ENCODE measurements at places on chromosomes 2 and 18.

DNA sequence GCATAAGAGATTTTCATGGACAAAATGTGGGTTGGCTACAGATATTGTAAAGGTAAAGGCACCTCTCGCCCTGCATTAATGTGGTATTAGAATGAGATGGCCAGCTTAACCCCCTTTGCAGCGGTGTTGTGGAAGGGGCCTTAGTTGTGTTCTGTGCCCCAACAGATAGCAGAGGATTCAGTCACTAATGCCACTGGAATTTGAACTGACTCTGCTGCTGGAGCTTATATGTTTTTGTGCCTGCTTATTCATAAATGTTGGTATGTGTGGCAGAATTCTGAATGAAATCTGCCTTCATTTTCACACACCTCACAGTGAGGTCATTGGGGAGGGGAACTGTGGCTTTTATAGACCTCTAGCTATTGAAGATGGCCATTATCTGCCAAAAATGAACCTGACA, 90.7 kb upstream of the ITGA6 start:
- no peak for DNase-seq

DNA sequence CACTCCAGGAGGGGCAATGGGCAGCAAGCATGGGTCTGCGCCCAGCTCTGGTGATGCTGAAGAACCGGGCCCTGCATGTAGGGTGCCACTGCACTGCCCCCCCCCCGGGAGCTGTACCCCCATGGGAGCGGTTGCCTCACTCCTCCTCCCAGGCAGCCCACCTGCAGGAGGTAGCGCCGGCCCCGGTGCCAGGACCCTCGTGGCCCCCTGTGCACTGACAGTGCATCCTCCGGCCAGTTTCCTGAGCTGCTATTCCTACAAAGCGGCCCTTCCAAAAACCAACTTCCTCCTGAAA, 109.4 kb downstream of the ZNF516 start:
- DNase-seq = no peak

DNA sequence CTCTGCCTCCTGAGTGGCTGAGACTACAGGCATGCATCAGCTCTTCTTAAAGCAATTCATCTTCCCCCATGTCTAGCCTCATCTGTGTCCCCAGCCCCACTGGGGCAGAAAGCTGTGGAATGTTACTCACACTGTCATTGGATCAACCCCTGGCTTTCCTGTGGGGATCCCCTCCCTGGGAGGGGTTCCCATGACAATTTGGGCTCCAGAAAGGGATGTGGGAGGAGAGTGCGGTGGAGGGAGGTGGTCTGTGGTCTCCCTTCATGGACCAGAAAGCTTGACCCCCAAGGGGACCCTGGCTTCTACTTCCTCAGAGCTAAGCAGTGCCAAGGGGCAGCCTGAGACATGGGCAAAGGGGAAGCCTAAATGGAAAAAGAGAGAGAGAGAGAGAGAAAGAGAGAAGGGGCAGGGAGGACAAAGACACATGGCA, 1.3 kb downstream of the NGEF start:
- DNase-seq = no peak

DNA sequence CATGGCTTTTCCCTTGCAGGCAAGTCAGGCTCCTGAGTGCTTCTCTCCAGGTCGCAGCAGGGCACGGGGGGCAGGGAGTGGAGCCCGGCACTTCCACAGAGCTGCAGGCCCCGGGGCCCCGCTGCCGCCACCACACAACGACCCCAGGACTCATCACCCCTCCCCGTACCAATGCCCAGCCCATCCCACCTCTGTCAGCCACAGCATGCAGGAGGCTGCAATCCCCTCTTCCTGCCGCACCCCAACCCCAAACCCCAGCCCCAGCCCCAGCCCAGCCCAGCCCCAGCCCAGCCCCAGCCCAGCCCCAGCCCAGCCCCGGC, 288.0 kb downstream of the NDUFA10 start:
- DNase-seq = no peak

DNA sequence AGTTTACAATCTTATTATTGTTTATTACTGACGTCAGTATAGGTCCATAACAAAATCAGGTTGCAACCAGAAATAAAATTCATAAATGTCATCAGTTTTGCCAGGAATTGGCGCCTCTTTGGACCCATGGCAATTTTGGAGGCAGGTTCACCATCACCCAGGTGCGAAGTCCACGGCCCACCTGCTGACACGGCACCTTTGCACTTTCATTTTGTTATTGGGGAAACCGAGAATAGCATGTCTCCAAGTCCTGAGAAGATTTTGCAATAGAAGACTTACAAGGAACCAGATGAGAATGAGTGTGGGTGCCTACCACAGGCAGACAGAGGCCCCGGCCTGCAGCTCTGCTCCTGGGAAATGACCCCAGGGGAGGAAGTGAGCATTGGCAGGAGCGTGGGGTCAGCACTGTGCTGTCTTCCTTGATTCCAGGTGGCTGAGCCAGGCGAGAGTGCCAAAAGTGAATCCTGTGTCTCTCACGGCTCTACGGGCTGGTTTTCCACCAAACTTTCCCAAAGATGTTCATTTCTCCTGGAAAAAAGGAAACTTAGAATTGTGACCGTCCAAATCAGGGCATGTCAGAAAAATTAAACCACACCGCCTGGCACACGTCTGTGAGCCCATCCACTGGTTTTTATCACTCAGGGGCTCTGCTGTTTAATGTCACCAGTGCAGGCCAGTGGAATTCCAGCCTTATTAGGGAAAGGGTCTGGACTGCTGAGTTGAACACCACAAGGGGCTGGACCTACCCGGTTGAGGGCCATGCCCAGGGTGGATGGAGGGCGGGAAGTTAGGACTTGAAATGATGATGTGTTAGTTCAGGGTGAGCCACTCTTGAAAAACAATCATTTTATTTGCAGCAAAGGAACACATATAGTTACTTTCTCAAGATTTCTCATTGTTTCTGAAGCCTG, 96.5 kb downstream of the PTGR3 start:
- DNase-seq = no peak

GRCh38 chr2:23028106-23028505, 356.9 kb upstream of the KLHL29 start:
- no peak for DNase-seq

GRCh38 chr2:212288308-212288707, 250.3 kb downstream of the ERBB4 start:
- DNase-seq = no peak

DNA sequence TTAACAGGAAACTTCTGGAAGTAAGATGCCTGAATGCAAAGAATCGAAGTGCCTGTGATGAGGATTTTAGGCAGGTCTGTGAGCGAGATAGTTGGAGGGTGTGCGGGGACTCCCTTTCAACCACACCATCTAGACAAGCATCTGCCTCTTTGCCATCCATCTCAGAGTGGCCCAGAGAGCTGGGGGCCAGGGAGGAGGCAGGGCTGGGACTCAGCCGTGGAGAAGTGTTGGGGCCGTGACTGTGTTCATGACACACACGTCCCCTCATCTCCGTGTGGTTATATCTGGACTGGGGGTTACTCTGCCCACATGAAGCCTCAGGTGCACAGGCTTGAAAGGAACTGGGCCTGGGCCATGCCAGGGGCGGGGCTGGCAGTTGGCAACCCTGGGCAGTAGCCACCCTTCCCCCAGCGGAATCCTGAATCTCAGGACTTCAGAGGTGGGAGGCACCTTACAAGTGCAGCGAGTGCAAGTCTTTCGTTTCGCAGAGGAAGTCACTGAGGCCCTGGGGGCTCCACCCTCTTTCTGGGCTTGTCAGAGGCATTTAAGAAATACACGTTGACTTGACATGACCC, 112.5 kb downstream of the SLC4A3 start:
- no peak for DNase-seq

DNA sequence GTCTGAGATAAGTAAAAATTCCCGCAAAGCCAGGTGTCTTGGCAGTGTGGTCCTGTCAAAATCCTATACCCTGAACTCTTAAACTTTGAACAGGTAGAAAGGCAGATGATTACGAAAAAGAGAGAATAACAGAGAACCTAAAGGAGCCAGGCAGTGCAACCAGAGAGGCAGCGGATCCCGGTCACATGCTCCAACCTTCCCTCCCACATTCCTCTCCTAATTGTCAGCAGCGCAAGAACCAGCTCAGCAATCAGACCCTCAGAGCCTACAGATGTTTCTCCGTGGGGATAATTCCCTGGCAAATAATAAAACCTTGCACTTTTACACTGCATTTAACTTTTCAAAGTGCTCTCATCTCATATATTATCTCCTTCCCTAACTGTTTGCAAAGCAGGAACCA, 124.8 kb downstream of the EPHA4 start:
- no peak for DNase-seq

DNA sequence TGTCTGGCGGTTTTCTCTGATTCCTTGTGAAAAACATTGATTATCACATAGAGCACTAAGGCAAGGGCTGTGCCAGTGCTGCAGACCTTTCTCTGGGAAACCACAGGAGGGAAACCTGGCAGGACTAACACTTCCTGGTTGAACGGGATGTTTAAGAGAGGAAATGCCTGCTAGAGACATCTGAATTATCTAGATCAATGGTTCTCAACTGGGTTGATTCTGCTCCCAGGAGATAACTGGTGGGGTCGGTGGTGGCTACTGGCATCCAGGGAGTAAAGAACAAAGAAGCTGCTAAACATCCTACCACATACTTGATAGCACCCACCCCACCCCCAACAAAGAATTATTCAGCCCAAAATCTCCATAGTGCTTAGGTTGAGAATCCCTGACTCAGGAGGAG, 37.5 kb downstream of the DDX18 start:
- no peak for DNase-seq

GRCh38 chr18:80009661-80010550, 21.5 kb upstream of the TXNL4A start:
- no peak for DNase-seq

DNA sequence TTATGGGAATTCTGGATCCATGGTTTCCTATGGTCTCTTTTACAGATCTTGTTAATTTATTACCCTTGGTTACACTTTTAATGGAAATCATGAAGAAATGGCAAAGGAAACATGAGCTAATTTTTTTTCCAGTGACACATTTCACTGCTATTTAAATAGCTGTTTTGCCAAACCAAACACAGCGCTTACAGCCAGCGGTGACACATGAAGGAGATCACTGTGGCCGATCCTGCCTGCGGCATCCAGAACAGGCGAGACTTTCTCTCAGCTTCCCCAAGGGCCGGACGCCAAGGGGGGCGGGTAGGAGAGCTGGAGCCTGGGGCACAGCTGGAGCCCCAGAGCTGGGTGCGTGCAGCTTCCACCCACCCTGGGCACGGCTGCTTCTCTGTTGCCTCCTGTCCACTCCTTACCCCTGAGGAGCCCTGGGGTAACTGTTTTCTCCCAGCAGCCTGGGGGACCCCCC, 81.4 kb upstream of the PKDCC start:
- DNase-seq = no peak

GRCh38 chr2:215784371-215784783, 229.0 kb downstream of the MREG start:
- DNase-seq = no peak

- no peak for DNase-seq
Measured at GRCh38 chr18:46337271-46337670, 233.1 kb downstream of the HAUS1 start.

DNA sequence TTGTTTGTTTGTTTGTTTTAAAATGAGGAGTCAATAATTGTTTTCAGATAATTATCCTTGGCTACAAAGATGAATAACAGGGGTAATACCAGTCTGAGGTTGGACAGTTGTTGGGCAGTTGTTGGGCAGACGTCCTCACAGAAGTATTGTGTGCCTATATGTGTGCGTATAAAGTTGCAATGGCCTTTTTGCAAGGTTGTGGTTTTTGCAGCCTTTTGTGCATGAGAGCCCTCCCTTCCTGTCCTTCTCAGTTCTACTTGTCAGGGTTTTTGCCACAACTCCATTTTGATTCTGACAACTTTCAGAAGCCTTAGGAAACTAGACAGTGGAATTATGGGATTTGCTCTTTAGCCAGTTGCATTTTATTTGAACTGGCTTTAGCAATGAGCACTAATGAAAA, 6.0 kb upstream of the STK39 start:
- DNase-seq = peak; percentile 7

GRCh38 chr2:149100739-149101699, 62.5 kb downstream of the LYPD6B start:
- no peak for DNase-seq

- DNase-seq = no peak
Measured at GRCh38 chr18:79396431-79397246, 909 bp downstream of the NFATC1 start.

DNA sequence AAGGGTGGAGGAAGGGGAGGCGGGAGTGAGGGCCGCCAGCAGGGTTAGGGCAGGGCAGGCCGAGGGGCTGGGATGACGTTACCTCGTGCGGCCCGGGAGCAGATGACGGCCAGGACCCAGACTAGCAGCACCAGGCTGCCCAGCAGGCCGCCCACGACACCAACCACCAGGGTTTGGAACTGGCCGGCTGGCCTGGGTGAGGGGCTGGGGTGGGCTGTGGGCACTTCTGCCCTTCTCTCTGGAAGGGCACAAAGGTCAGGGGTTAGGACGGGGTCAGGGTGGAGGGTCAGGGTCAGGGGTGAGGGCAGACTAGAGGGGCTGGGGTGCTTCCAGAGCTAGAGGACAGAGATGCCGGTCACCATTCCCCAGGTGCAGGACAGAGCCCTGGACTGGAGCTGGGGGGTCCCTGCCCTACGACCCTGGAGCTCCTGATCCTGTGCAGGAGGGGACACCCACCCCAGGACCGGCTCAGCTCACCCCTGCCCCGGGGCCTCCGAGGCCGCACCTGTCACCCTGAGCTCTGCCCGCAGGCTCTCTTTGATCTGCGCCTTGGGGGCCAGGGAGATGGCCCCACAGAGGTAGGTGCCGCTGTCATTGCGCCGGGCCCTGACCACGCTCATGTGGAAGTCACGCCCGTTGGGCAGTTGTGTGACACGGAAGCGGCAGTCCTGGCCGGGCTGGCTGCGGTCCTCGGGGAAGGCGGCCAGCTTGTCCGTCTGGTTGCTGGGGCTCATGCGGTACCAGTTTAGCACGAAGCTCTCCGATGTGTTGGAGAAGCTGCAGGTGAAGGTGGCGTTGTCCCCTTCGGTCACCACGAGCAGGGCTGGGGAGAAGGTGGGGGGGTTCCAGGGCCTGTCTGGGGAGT, 6.3 kb downstream of the PDCD1 start:
- no peak for DNase-seq

DNA sequence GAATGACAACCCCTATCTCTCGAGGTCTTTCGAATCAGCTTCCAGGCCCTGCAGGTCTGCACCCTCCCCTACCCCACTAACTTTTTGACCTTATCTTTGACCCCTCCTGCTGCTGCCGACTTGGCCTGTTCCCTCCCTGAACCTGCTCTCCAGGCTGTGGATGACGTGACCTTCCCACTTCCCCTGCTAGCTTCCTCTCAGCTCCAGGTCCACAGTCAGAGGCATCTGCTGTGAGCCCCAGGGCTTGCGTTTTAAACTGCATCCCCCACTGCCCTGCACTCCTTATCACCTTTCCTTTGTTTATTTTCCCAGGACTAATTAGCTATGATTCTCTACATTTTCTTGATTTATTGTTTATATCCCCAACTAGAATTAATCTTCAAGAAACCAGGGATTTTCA, 71.2 kb upstream of the ALKAL2 start:
- DNase-seq = no peak

GRCh38 chr18:60372596-60372995, at the start of gene MC4R:
MC4R (minus strand) TSS chr18:60372775; CDS start chr18:60372349, 426 bp downstream.
- no peak for DNase-seq

- no peak for DNase-seq
Measured at GRCh38 chr2:112607680-112608438, 23.4 kb downstream of the CHCHD5 start.

Data from CD4-positive, alpha-beta T cell treated with Interleukin-17A for 1 hour (primary cell).